ENCODE measurements at places on chromosomes 11 and 22.

DNA sequence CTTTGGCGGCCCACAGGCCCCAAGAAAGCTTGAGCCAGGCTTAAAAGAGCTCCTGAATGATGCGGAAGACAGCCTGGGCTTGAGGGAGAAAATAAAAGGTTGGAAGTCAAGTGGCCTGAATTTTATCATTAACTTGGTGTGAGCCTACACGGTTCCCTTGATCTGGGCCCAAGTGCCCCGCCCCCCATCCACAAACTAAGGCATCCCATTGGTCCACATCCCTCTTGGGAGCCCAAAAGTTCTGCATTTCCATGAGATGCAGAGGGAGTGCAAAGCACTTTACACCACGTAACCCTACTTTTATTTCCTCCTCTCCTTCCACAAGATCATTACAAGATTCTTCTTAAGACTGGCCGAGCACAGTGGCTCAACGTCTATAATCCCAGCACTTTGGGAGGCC is 22.2 kb downstream of the LARGE1 start:
- no peak for DNase-seq

- no peak for DNase-seq
Measured at GRCh38 chr22:32489377-32489776, 14.8 kb downstream of the FBXO7 start.

GRCh38 chr11:43404836-43405479 is 46.2 kb downstream of the TTC17 start:
- no peak for DNase-seq

- no peak for DNase-seq
Measured at GRCh38 chr22:18978506-18978905, 42.4 kb upstream of the PRODH start.

DNA sequence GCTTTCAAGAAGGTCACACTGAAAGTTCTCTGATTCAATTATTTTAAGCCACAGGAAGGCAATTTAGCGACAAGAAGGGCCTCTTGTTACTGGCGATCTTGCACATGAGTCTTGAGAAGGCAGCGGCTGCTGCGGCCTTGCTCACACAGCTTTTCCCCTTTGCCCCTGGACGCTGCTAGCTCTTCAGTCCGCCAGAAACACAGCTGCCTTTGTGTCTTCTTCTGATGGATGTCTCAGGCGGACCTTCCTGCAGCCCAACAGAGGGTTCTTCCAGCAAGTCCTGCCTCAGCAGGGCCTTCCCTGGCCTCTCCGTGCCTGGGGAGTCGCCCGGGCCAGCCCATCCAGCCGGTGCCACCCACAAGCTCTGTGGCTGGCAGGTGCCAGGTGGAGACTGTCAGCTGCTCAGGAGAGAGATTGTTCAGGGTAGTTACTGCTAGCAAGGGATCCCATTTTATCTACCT is 59.4 kb downstream of the PKNOX2 start:
- DNase-seq: no peak

DNA sequence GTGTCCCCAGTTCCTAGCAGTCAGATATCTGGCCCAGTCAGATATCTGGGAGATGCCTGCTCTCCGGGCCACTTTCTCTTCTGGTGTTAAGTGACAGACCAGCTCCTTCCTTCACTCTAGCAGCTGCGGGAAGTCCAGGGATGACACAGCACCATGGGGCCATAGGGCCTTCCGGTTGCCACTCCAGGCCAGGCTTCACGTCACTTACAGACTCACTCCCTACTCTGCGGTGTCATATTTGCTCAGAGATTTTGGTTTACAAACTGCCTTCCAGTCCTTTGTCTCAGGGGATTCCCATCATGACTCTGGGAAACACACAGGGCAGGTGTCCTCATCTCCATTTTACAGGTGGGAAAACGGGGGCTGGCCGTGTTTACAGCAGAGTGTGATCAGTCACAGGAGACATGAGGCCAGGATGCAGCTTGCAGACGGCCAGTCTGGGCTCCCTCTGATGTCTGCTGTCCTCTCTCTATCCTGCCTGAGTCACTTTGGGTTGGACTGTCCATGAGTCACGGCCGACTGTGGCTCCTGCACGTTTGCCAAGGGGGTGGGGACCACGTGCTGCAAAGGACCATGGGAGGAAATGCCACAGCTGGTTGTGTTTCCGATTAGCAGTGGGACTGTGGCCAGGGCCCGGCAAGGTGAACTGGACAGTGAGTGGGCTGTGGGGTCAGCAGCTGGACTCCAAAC is 8.2 kb upstream of the TBC1D22A start:
- no peak for DNase-seq

DNA sequence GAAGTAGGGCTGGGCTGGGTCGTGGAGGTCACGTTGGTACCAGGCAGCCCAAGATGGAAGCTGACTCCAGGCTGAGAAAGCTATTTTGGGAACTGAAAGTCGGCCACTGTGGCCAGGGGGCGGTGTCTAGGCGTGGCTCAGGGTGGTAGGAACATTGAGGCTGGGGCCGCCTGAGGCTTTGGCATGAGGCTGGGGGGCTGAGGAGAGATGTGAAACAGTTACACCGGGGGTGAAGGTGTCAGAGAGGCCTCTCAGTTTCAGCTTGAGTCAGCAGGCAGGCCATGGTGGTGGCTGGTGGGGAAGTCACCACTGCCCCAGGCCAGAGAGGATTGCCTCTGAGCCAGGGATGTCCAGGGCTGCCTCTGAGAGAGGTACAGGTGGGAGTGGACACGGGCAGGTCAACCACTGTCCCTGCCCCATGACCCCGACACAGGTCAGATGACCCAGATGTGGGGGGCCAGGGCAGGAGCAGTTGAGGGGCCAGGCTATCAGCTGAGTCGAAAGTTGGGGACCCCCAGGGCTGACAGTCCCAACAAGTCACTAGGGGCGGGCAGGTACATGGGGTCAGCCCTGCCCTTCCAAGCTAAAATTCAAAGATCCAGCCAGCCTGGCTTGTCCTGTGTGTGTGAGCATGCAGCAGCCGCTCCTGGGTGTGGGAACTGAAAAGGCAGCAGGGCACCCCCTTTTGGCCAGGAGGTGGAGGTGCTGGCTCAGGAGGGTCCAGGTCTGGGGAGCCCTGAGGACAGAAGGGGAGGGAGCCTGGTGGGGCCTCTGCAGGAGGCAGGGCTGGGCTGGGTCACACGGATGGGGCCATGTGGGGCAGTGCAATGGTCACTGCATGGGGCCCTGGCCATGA is 7.2 kb downstream of the KCNK7 start:
- DNase-seq: peak; percentile 54

GRCh38 chr11:108680271-108680670 is 15.4 kb downstream of the DDX10 start:
- DNase-seq: no peak

- no peak for DNase-seq
Measured at GRCh38 chr22:41598081-41598480, 8.4 kb upstream of the PMM1 start.

DNA sequence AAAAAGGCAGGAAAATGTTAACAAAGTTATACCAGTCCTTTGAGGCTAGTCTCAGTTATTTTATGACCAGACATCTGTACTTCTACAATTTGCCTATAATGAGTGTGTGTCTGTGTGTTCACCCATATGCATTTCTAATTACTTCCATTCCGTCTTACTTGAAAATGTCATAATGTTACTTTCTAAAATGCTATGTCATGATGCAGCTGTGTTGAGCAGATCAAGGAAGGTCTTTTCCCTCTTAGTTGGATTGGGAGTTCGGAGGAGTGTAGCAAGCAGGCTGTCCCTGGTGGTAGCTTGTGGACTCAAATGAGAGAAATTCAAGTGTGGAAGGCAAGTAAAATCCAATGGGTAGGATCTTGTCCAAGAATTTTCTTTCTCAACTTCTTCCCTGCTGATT is 3.0 kb downstream of the SNX19 start:
- no peak for DNase-seq

DNA sequence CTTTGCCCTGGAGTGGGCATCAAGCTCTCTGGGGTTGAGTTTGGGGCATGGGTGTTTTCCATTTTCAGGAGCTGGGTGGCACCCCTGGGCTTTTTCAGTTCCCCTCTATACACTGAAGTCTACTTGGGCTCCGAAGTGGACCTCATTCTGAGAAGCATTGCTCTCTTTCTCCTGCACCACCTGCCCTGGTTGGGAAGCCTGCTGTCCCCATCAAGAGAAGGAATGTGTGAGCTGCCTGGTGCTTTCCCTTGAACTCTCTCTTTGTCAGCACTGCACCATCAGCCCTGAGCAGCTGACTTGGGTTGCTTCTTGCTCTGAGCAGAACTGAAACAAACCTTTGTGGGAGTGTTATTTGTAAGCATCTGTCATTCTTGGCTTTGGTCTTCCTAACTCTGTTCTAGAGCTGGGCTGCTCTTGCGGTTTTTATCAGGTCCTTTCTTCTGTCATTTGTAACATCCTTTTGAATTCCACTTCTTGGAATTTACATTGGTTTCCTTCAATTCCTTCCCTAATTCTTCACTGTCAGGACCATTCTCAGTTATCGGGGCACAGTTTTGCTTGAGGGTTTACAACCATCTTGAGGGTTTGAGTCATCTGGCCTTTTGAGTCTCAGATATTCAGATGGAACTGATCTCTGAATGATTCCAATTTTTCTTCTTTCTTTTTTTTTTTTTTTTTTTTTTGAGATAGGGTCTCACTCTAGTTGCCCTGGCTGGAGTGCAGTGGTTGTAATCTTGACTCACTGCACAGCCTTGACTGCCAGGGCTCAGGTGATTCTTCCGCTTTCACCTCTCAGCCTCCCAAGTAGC is 20.5 kb downstream of the UBE2L3 start:
- DNase-seq: peak; percentile 35

GRCh38 chr11:11604370-11604990 is 17.3 kb downstream of the GALNT18 start:
- DNase-seq: no peak

DNA sequence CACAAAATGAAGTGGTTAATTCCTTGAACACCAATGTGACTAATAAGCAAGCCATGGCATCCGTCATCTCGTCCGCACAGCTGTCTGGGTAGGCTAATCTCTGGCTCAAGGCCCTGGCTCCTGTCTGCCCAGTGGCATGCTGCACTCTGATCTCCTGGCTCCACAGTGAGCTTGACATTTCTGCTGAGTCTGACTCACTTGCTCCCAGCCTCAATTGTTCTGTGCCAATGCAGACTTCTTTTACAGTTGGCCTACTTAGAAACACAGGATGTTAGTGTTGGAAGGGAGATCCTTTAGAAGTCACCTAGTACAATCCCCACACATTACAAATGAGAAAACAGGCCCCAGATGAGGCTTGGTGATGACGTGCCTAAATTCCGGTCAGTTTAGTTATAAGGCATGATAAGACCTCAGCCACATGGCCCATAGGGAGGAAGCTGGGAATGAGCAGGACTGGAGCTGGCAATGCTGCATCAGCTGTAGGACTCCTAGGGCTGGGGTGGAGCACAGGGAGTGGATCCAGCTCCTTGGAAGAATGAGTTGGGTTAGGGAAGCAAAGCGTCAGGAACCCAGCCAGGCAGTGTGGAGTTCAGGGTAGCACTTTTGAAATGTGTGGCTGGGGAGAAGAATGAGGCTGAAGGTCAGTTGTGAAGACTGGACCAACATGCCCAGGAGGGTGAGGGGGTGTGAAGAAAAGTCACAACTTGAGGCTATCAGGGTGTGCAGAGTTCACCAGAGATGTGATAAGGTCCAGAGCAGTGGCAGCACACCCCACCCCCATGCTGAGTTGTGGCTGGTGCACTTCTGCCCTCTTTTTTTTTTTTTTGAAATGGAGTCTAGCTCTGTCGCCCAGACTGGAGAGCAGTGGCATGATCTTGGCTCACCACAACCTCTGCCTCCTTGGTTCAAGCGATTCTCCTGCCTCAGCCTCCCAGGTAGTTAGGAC is 70.2 kb upstream of the EED start:
- DNase-seq: no peak

DNA sequence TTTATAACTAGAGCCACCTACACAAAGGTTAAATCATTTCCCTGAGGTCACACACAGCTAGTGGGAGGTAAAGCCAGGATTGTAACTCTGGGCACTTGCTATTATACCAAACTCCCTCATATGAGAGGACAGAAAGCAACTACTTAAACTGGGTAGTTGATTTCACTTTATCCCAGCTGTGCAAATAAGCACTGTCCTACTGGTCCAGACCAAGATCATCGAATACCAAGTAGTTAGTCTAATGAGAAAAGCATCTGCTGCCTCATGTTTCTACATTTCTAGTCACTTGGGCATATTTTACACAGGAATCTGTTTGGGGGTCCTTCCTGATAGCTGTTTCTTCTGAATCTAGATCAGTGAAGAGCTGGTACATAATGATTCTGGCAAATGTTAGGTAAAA is 178.6 kb upstream of the NARS2 start:
- no peak for DNase-seq

- no peak for DNase-seq
Measured at GRCh38 chr11:87239001-87239400, 201.3 kb downstream of the TMEM135 start.

GRCh38 chr11:25350899-25351803 is 854.3 kb downstream of the LUZP2 start:
- no peak for DNase-seq

- no peak for DNase-seq
Measured at GRCh38 chr11:2797121-2797711, 88.4 kb downstream of the CDKN1C start.

GRCh38 chr11:7787239-7787638 is 9.5 kb downstream of the OR5P2 start:
- no peak for DNase-seq

GRCh38 chr11:3123305-3123704 is 41.8 kb downstream of the OSBPL5 start:
- DNase-seq: no peak

- DNase-seq: no peak
Measured at GRCh38 chr11:119114351-119114750, 7.0 kb upstream of the HINFP start.

DNA sequence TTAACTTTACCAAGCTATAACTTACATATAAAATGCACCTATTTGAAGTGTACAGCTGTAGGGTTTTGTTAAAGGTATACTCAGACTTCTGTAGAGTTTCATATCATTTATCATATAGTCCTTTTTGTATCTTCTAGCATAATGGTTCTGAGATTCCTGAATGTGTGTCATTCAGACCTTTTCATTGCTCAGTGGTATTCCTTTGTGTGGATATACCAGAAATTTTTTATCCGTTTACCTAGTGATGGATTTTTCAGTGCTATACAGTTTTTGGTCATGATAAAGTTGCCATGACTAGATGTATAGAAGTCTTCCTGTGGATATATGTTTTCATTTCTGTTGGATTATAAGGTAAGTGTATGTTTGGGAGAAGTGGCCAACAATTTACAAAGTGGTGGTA is 6.3 kb upstream of the PITPNB start:
- no peak for DNase-seq

GRCh38 chr11:85718991-85719807 is 33.2 kb upstream of the CCDC89 start:
- no peak for DNase-seq

Measured in activated CD4-positive, alpha-beta T cell treated with anti-CD3 and anti-CD28 coated beads for 24 hours (primary cell).